ENCODE measurements at places on chromosomes 4 and X.
A peak's percentile ranks its signal among the peaks of the same experiment; 100 is the strongest.

GRCh38 chr4:38306482-38307071, 346.4 kb downstream of the PTTG2 start:
- DNase-seq: no peak

DNA sequence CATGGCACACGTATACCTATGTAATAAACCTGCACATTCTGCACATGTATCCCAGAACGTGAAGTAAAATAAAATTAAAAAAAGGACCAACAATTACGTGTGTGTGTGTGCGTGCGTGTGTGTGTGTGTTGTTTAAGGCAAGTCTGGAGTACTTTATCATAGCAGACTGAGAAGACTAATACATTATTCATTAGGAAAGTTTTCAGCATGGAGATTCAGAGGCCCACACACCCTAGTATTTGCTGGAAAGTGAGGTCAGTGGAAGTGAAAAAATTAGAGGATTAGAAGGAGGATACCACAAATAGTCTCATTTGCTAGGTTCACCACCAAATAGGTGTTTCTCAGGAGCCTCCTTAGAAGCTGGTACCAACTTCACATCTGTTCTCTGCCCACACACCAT, 457.1 kb upstream of the CPEB2 start:
- no peak for DNase-seq

GRCh38 chrX:4268676-4269075, 555.2 kb upstream of the PRKX start:
- DNase-seq: no peak

DNA sequence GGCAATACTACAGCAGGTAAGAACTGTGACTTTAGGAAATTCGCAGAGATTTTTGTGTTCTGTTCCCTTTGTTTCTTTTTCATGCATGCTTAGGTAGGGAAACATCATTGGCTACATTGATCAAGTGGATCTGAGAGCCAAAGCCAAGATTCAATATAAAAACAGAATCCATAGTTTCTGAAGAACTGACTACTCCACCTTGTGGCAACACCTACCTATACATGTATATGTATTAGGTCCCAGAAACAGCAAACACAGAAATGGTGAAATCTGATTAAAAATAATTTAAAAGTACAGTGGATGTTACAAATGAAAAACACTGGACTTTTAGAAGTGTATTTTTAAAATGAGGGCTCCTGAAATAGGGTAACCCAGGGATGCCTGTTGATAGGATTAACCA, 322.6 kb upstream of the MAOA start:
- DNase-seq: no peak

DNA sequence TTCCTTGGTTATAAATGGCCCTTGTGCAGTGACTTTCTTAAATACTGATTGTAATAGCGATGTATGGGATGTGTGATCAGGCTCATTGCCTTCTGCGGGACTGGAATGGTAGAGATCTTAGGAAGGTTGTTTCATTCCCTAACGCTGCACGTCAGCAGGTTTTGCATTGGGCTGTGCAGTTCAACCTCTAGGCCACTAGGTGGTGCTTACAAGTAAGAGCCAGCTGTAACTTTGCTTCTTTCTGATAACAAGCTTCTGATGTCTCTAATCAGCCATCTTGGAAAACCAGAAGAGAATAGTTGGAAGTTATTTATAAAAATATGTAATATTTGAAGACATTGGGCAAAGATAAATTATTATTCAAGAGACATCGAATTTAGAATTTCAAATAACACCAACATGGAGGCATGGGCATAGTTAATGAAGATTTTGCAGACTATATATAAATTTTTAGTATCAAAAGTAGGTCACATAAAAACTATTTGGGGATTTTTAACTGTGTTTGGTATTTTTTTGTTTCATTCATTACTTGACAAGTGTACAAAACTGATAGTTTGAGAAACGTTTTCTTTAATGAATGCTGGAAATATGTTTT, 339.7 kb upstream of the PCDH7 start:
- DNase-seq: no peak

DNA sequence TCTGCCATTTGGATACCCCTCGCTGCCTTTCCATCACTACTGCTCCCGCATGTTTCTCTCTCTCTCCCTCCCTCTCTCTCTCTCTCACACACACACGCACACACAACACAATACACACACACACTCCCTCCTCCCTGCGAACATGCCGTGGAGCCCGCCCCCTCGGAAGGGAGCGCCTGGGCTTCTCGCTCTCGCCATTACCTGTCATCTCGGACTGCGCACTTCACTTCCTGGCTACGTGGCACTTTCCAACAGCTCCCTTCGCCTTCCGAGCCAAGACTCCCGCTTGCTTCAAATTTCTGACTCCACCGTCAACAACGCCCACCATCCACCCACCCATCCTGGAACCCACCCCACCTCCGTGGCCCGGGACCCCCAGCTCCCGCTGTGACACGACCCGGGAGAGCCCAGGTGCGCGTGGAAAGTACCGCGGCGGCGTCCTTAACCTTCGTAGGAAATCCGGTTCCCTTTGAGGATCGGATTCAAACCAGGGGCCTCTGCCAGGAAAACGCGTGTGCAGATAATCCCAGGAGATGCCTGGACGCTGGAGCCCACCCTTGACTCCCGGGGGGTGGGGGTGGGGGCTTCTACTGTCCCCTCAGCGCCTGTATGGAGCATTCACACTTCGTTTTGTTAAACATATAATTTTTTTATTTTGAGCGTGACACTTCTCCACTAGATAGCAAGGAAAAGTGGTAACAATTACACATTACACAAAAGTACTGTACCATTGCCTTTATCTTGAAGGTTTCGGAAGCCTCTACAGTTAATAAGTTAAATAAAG, 12.5 kb downstream of the ARX start:
- DNase-seq: no peak

DNA sequence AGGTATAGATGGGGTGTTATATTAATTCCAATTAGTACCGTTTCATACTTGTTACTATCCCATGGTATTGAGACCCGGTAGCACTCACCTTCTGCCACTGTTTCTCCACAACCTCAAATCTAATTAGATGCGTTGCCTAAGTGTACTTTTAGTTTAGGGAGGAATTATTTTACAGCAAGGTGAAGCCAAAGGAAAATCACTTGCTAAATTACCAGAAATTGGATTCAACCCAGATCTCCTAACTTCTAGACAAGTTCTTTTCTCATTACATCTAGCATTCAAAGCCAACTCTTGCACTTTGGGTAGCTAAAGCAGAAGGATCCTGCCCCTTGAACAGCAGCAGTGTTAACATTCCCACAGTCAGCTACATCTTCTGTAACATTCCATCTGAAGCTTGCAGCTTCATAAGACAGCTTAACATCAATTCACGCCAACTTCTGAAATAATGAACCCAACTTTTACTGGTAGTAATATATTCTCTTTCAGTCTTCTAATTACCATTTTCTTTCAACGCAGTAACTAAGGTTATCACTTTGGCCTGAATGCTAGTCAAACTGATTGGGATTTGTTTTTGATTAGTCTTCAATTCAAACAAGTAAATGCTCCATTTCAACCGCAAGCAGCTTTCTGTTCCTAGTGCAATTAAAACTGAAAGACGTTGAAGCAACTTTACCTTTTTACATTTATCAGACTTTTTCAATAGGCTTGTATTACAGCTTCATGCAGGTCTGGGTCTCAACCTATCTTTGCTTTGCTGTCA, 934 bp upstream of the SEC31A start:
- no peak for DNase-seq

DNA sequence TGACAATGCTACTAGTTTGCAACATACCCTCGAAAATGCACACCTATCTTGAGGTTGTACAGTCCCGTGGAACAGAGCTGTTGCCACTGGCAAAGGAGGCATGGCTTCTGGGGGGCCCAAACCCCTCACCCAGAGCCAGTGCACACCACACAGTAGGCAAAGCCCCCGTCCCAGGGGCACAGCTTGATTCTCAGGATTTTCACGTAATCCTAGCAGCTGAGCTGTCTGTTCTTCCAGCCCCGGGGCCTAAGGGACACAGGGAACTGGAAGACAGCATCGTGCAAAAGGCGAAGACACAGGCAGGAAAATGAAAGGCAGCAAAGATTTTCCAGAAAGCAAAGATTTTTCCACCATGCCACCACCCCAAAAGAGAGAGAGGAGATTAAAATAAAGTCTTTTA, 77.2 kb downstream of the JAKMIP1 start:
- no peak for DNase-seq

DNA sequence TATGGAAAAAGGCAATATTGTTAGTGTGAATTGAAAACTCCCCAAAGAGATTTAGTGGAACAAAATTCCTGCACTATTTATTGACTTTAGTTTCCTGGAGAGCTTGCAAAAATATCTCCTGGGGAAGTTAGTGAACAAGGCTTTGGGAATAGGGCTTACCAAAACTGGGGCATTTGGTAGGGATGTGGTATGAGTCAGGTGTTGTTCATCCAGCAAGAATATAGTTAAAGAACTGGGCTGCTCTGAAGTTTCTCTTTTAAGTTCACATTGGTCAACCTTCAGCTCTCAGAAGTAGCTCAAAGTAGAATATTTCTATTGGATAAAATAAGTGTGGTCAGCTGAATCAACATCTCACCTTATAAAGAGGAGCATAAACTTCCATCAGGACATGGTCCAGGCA, 185.0 kb downstream of the CPE start:
- DNase-seq: no peak

DNA sequence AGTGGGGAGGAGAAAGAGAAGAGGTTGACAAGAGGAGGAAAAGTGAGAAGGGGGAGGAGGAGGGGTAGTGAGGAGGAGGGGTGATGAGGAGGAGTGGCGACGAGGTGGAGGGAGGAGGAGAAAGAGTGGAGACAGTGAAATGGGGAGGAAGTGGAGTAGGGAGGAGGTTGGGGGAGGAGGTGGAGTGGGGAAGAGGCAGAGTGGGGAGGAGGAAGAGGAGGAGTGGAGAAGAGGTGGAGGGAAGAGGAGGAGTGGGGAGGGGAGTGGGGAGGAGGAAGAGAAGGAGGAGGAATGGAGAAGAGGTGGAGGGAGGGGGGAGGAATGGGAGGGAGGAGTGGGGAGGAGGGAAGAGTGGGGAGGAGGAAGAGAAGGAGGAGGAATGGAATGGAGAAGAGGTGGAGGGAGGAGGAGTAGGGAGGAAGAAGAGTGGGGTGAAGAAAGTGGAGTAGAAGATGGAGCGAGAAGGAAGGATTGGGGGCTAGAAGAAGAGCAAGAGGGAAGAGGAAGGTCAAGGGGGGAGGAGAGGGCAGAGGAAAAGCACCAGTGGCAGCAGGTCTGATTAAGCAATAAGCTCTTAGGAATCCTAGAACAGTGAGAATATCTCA, 50.0 kb upstream of the MTNR1A start:
- no peak for DNase-seq

DNA sequence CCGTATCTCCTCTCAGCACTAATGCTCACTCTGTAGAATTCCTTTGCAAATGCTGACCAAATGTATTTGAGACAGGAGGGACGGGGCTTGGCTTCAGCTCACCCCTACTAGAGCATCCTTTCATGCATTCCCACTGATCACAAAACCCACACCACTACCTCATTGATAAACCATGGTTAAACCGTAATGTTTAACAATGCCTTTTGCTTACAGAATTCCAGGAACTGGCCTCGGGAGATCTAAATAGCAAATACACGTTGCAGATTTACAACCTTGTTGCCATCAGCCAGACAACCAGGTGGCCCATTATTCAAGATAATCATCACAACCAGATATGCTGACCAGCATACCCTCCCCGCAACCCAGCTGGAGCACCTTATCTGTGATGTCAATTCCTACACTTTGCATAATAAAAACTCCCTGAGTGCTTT, 391.9 kb downstream of the KCTD8 start:
- no peak for DNase-seq

DNA sequence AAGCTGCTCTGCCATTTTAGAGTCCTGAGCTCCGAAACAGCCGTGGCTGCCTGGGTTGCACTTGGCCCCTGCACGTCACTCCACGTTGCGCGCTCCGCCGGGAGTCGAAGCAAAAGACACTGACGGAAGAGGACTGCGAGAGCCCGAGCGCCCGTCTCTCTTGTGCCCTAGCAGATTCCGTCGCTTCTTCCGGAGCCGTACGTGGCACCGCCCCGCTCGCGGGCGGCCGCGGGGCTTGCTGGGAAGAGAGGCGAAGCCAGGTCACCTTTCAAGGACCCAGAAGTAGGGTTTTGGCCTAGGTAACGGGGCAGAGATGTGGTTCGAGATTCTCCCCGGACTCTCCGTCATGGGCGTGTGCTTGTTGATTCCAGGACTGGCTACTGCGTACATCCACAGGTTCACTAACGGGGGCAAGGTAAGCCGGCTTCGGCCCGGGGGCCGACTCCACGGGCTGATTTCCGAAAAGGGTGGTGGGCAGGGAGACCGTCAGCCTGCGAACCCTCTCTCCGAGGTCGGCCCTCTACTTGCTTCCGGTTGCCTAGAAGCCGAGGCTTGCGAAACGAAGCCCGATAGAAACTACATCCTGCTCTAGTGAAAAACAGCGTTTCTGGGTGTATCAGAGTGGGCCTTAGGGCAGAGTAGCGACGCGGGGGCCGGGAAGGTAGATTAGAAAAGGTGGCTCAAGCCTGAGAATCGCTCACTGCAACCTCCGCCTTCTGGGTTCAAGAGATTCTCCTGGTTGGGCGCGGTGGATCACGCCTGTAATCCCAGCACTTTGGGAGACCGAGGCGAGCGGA, at the start of the genes NDUFA1 and RNF113A:
NDUFA1 (plus strand) TSS at position 234 of the 797 bp plus-strand sequence; CDS start at position 314, 80 bp downstream.
RNF113A (minus strand) TSS at position 135 of the 797 bp plus-strand sequence; CDS start at position 15, 120 bp downstream.
- DNase-seq: peak; percentile 93

DNA sequence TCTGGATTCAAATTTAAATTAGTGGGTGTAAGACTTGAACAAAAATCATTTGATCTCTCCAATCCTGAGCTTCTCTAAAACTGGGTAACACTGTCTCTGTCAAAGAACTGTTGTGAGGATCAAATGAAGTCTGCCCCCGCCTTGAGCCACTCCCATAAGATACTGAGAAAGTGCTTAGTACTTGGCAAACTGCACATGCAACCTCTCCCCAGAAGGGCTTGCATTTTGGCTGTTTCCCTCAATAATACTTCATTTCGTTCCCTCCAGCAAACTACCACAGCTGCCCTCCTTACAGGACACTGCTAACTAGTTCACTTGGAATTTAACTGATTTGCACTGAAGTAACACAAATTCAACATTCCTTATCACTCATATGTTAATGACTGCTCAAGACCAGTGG, 79.8 kb downstream of the APBB2 start:
- no peak for DNase-seq

DNA sequence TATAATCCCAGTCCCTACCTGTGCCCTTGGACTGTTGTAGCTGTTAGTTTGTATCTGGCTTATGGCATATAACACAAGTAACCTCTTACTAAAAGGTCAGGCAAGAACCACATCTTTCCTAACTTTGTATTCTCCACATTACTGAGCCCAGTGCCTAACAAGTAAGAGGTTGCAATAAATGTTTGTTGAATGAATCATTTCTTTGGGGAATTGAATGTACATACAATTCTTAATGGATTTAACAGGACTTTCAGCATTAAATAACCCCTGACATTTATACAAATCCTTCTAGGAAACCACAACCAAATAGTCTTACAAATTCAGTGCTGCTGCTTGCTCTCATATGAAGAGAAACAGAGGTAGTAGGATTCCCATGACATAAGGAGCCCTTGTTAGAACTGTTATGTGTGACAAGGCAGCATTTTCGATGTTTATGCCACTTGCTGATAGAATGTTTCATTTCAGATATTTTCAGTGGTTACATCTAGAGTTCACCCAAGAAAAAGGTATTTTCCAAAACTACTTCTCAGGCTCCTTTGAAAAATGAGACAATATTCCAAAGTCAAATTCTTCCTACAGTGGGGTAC, 62.0 kb downstream of the MBNL3 start:
- no peak for DNase-seq

Data from NCI-H2227 treated with DMSO at 0.1 percent for 48 hours (cell line).